ENCODE measurements at places on chromosomes 6 and 20.

- DNase-seq = no peak
Observed at GRCh38 chr20:17932396-17932795, 36.2 kb downstream of the SNX5 start.

DNA sequence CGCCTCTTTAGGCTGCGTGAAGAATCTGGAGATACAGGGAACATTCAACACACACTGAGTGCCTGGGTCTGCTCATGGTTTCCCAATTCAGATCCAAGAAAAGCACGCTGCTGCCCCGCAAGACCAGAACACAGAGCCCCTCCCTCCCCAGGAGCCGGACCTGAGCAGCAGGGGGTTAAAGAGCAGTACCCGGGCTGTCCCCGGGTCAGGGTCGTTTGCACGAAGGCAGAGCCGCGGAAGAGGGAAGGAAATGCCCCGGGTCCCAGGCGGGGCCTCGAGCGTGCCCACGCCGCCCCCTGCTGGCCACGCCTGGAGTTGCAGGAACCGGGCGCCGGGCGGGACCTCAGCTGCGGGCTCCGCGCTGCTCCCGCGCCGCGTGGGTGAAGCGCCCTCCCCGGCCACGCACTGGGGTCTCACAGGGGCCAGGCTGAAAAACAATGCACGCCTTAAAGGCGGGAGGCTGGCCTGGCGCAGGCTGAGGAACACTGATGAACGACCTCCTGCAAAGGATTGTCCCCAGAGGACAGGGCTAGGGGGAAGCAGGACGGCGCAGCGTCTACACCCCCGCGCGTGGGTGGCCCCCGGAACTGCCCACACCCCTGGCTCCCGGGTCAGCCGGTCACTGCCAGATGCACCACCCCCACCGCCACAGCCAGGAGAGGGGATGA lies 48.9 kb downstream of the ANKRD60 start:
- peak; percentile 56 for DNase-seq

- no peak for DNase-seq
Observed at GRCh38 chr6:2752477-2753109, 1.9 kb upstream of the MYLK4 start.

DNA sequence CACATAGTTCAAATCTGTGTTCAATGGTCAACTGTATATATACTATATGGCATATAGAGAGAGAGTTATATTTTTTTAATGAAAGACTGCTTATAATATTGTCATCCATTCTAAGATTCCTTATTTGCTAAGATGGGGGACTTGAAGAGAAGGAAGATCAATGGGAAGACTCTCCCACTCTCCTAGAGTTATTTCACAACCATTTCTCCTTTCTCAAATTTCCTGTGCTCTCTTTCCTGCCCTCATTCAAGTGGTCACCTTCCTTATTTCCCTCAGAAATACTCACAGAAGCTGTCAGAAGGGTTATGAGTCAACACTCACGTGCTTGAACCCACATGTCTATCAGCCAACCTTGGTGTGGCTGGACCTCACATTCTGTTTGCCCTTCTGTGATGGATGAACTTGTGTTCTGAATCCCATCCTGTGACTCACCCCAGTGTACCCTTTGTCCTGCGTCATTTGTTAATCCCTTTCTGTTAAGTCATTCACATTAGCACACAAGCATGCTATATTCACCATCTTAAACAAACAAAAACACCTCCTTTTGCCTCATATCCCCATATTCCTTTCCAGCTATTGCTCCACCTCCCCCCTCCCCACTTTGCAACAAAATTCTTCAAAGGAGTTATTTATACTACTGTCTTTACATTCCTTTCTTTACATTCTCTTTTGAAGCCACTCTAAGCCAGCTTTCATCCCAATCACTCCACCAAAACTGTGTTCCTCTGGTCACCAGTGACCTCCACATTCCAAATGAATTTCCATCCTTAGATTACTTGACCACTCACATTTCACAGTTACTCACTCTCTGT lies 279.3 kb upstream of the TCF21 start:
- no peak for DNase-seq

GRCh38 chr6:1869308-1869707 lies 259.6 kb downstream of the FOXC1 start:
- no peak for DNase-seq

DNA sequence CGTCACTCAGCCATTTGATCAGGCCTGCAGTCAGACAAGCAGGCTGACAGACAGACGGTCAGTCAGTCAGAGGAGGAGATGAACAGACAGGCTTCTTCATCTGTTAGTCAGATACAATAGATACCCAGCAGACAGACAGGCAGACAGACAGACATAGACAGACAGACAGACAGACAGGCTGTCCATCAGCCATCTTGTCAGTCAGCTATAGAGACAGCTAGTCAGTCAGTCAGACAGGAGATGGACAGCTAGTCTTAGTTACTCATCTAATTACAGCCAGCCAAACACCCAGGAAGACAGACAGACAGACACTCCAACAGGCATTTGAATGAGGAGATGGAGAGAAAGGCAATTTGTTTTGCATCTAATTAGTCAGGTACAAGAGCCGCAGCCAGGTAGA lies 36.4 kb downstream of the KCNB1 start:
- DNase-seq = no peak

DNA sequence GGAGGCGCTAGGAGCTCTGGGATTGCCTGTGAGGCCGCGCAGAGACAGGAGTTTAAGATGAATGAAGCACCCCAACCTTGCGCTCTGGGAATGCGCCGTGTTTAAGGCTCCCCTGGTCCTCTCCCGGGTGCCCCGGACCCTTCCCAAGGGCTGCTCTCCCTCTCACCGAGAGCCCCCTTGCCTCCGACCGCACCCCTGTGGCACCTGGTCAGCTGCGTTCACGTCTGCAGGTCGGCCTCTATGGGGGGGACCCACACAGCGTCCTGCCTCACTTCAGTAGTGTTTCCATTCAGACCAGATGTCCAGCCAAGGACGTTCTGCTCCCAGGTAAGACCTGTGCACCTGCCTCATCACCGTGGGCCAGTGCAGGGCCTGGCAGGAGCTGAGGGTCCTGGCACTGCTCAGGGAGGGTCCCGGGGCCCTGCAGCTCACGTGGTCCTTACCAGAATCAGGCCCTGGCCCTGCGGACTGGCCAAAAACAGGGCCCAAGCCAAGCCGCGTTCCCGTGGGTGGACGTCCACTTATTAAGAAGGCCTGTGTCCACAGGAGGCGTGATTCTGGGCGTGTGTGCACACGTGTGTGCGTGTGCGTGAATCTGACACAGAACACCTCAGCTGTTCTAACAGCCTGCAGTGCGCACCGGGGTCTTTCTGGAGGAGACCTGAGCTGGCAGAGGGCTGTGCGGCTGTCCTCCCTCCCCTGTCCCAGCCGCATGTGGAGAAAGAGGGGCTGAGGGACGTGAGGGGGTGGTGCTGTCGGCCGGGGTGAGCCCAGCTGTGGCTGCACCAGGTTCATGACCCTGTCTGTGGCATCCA lies 79.9 kb upstream of the BHLHE23 start:
- DNase-seq = peak; percentile 32

- DNase-seq = no peak
Observed at GRCh38 chr6:169779896-169780295, 28.5 kb downstream of the ERMARD start.

GRCh38 chr6:158231551-158232315 lies 63.6 kb downstream of the GTF2H5 start:
- peak; percentile 81 for DNase-seq

DNA sequence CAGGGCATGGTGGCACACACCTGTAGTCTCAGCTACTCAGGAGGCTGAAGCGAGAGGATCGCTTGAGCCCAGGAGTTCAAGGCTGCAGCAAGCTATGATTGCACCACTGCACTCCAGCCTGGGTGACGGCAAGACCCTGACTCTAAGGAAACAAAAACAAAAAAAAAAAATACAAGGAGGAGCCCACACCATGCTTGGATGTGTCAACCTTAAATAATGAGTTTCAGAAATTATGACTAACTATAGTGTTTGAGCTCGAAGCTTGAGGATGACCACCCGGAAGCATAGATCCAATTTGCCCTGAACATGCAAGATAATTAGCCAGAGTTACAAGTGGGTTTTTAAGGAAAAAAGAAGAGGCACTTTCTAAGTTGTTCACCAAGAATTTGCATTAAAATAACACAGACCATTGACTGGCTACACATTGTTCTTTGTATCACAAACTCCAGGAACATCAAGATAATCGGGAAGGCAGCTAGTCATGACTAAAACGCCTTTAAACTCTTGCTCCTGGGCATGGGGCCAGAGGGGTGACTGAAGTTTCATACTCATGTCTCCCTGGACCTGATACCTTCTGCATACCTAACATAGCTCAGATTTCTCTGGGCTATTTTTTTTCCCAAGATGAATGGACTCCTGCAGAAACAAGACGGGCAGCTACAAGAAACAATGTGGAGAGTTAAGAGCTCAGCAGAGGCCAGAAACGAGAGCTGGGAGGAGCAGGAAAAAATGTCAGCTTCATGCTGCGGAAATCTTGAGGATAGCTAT lies 289.6 kb downstream of the PREX1 start:
- DNase-seq = no peak

GRCh38 chr20:51526106-51526470 lies 16.4 kb downstream of the NFATC2 start:
- DNase-seq = no peak

DNA sequence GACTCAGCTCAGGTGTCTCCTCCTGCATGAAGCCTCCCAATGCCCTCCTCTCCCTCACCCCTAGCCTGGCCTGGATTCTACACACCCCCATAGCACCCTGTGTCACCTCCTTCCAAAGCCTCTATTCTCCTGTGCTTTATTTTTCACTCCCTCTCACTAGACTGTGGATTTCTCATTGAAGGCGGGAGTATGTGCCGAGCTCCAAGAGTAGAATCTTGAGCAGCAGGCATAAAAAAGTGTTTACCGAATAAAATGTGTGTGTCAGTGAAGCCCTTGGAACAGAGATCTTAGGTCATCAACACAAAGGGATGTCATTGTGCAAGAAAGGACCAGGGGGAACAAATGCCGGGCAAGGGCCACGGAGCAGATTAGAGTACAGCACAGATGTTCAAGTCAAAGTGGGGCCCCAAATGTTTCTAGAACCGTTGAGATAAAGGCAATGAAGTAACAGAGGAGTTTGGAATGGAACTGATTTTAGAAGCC lies 106.1 kb upstream of the TMEM170B start:
- no peak for DNase-seq

GRCh38 chr6:124888581-124889371 lies 73.5 kb upstream of the RNF217 start:
- no peak for DNase-seq

DNA sequence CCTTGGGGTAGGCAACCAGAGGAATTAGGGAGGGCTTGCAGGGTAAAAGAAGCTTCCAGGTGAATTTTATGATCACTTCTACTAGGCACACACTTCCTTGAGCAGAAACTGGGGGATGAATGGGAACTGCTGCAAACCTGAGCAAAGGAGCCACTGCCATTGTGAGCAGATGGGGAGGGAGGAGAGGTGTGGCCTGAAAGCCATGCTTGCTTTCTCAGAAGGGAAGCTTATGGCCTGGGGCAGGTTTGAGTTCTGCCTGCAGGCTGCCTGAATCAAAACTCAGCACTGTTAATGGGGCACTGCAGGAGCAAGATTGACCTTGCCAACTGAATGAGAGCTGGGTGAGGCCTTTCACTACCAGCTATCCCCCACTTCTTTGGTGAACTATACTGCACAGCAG lies 328.1 kb downstream of the NKAIN2 start:
- no peak for DNase-seq

- DNase-seq = no peak
Observed at GRCh38 chr20:8255945-8256632, 124.0 kb downstream of the PLCB1 start.

DNA sequence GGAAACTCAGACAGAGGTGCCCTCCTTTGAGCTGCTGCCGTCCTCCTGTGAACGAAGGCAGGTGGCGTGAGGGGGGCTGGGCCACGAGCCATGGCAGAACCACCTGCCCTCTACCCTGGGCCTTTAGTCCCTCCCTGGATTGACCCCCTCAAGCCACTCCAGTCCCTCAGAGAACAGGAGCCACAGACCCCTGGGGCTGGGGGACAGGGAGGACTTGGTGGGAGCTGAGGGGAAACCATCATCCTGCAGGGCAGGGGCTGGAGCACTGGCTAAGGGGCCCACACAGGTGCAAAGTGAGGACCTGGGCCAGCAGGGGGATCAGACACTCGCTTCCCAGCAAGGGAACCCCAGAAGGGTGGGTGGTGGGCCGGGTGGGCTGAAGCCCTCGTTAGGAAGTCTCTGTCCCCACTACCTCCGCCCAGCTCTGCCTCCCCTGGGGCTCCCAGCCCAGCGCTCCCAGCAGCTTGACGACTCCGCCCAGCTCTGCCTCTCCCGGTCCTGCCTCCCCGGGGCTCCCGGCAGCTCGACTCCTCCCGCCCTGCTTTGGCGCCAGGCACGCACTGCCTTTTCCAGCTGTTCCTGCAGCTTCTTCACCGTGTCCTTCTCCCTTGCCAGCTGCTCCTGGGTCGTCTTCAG lies 44.4 kb downstream of the DSTN start:
- peak; percentile 86 for DNase-seq

DNA sequence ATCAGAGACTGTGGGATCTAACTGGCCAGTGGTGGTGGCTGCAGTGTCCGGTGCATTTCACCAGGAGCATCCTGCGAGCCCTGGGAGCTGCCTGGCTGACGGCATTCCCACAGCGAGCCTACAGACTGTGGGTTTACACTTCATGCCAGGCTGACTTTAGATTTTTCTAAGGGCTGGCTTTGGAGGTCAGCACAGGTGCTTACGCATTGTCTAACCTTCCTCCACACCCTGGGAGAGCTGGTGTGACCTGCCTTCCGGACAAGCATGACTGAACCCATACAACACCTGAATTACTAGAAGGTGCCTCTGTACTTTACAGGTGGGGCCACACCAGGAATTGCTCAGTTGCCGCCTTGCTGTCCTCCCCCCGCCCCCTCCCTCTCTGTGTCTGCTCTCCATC lies 96.2 kb downstream of the RREB1 start:
- DNase-seq = no peak

GRCh38 chr6:31267651-31268368 lies 4.1 kb downstream of the HLA-C start:
- DNase-seq = no peak

- DNase-seq = no peak
Observed at GRCh38 chr6:151413372-151414145, 22.2 kb upstream of the ZBTB2 start.

GRCh38 chr6:77482981-77483380 lies 19.7 kb upstream of the HTR1B start:
- no peak for DNase-seq

DNA sequence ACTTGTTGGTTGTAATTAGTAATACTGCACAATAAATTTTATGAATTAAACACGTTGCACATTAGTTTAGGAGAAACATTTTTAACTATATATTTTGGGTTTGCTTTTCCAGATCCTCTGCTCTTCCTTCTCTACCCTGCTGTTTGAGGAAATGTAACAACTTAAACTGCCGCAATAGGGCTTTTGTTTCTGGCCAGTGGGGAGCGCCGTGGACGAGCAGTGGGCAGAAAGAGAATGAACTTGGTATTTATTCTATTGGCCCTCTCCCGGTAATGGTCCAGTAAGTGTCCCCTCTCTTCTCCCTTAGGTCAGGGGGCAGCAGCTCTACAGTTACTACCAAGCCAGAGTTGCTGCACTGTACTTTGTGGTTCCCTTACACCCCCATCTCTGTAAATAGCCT lies 35.2 kb upstream of the EPHA7 start:
- DNase-seq = no peak

- DNase-seq = no peak
Observed at GRCh38 chr6:25004357-25004756, 68.6 kb upstream of the RIPOR2 start.
